ENCODE measurements at places on chromosomes 1 and 21.

GRCh38 chr21:38289705-38290485 is 33.1 kb downstream of the KCNJ15 start:
- no peak for DNase-seq

DNA sequence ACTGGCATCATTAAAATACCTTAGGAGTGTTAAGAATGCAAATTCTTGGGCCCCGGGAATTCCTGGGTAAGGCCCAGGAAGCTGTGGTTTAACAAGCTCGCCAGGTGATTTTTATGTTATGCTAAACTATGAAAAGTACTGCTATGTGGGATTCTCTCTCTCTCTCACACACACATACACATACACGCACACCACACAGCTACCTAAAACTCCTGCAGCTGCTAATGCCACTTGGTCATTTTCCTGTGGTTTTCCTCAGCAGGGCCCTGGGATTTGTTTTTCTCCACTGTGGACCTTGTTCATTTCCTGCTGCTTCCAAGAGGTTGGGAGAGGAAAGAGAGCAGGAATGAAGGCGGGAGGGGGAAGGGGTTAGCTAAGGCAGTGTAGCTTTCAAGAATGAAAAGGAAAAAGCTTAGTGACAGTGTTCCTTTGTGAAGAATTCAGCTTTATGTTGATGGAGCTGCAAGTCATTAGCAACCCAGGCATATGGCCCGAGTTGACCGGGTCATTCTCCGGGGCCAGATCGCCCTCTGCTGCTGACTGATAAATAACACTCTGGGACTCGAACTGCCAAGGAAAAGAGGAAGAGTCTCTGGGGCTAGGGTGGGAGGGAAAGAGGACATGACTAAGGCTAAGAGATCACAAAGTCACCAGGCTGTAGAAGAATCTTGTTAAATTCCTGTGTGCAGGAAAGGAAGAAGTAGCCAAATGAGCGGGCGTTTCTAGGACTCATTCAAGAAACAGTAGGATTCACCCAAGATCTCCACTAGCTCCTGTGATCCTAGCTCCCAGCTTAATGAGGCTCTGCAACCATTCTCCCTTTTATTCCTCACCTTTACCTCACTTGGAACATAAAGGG is 30.5 kb upstream of the LRIG2 start:
- DNase-seq = peak; percentile 54

DNA sequence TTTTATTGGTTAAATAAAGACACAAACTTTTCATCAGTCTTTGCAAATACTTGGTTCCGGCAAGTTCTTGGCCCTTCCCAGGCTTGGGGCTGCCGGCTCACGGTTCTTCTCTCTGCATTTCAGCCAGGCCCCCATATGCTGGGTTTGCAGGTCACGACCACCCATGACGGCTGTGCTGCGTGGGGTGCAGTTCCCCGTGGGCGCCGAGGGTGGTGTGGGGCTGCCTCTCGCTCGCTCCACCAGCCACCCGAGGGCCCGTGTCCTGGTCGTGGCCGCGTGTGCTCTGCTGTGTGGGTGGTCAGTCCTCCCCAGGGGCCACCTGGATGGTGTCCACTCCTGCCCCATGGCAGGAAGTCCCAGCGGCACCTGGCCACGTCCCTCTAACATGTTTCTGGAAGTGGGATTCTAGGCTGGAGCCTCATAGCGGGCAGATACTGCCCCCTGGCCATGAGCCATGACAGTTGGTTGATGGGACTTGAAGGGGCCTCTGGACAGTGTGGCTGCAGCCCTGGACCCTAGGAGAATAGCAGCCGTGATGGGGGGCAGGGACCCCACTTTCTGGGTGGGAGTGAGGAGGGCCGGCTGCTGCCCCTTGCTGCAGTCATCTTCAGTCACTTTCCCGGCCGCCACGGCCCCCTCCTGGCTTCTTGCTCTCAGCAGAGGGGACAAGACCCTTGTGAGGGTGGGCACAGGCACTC is 46.3 kb downstream of the SKI start:
- no peak for DNase-seq

DNA sequence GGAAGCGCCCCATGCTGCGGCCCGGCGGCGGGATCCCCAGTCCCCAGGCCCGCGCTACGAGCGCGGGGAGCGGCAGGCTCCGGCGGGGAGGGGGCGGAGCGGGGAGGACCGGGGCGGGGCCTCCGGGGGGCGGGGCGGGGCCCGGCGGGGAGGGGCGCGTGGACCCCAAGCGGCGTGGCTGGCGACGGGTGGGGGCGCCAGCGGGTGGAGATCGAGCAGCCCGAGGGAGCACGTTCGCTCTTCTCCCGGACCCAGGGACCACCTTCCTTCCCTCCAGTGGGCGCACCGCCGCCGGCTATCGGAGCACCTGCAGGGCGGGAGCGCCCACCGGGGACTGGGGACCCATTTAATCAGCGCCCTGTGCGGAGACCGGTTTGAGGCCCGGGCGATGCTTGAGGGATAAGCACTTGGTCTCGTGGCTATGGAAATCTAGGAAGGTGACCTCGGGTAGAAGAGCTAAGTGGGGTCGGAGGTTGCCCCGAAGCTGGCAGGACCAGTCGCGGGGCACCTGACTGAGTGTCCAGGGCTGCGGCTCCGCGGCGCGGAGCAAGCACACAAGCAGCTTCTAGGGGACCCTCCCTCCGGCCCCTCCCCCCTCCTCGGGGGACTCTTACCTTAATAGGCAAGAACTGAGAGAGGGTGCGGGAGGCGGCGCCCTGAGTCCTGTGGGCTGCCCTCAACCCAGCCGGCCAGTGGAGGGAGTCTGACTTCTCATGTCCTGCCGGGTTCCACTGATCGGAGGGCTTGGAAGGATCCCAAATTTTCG is at the start of gene TSPAN2:
TSPAN2 (minus strand) TSS at position 84 of the 766 bp plus-strand sequence; CDS start at position 13, 71 bp downstream.
- peak; percentile 65 for DNase-seq

- peak; percentile 41 for DNase-seq
Observed at GRCh38 chr1:93680420-93681100, 1.1 kb downstream of the BCAR3 start.

GRCh38 chr21:44846224-44846484 is 27.3 kb downstream of the PTTG1IP start:
- DNase-seq = no peak

DNA sequence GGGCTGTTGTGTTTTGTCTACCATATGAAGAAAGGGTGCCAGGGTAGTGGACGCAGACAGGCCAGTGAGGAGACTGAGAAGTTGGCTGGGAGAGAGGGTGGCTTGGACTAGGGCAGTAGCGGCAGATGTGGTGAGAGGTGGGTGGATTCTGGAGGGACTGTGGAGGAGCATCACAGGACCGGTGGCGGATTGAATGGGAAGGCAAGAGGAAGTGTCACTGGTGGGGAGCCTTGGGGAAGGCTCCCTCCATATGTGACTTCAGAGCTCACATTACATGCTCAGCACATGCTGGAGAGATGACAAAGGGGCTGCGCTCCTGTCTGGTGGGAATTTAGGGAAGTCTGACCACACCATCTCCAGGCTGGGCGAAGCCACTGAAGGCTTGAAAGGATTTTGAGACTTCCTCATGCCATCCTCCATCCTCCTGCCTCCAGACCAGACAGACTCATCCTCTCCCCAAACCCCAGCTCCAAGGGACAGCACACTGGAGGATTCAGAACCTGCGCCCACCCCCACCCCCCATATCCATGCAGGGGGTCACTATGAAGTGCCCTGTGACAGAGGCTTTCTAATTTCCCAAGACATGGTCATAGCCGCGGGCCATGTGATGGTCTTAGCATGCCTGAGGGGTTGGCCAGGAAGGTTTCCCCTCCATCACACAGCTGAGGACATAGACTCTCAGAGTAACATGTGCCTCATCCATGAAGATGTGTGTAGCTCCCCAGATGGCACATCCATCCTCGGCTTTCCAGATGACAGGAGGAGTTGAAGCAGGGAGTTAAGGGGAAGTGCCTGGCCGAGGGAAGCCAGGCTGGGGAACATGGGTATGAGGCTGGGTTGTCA is 138.8 kb upstream of the WNT4 start:
- no peak for DNase-seq
